Glomerular endothelial cell (primary cell): ENCODE measurements at places on chromosomes 6 and 20. TPM values are rescaled to one million over a fixed set of nuclear protein-coding genes. Genes with fewer than 3 reads are reported as not detected.
A peak's percentile ranks its signal among the peaks of the same experiment; 100 is the strongest.

- DNase-seq, result no peak
Measured at GRCh38 chr20:55882910-55883309, 122.4 kb downstream of the CBLN4 start.

GRCh38 chr6:156395276-156395675 lies 381.9 kb upstream of the ARID1B start:
- DNase-seq, result no peak

DNA sequence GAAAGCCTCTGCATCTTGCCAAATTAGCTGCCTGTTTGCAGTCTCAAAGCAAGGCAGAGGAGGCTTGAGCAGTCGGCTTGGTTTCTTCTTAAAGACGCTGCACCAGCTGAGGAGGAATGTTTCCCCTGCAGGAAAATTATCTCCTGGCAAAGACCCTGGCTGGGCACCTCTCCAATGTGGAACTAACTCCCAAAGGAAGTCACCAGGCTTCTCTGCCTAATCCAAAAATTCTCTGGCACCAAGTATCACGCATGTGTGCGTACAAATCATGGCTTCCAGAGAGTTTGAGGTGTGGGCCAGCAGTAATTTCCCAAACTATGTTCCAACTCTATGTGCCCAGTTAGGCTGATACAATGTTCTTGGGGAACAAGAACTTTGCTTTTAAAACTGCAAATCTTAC lies 176.2 kb downstream of the KIF16B start:
- no peak for DNase-seq

- DNase-seq, result no peak
Measured at GRCh38 chr20:24872291-24873024, 76.6 kb upstream of the CST7 start.

DNA sequence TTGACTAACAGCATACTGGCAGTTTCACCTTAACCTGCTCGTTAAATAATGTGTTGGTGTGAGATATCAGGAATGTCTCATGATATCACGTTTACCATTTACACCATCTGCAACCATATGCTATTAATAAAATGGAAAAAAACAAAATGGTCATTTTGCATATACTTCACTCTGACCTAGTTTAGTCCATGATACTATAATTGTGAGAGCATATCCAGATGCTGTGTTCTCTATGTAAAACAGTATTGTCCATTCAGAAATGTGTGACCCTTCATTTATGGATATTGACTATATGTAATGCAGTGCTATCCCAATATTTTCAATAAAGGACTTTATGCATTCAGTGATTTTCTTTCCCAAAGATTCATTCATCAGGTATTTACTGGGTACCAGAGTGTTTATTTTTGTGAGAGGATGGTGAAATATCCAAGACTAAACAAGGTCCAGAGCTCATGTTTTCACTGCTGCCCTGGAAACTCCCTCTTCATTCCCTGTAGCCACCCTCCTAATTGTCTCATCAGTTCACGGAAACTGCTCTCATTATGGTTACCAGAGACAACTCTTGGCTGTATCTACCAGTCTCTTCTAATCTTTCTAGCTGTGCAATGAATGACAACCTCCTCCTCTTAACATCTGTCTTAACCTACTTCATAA lies 25.7 kb upstream of the HINT3 start:
- DNase-seq, result no peak

DNA sequence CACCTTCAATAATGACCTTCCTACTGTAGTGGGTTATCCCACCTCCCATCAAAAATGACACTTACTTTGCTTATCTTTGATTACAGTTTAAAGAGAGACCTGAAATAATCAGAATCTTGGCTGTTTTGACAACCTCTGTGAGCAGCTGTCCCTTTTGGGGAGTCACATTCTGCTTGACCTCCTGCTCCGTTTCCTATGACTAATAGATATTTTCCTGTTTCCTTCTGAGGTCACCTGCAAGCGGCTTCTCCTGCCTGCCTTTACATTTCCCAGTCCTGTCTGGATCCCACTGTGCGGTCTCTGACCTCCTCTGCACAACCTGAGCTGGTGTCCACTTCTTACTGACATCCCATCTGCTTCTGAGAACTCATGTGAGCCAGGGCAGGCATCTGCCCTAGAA lies 54.2 kb downstream of the TRAM2 start:
- no peak for DNase-seq

GRCh38 chr6:144158133-144158532 lies 7.8 kb downstream of the STX11 start:
- peak; percentile 58 for DNase-seq

- no peak for DNase-seq
Measured at GRCh38 chr6:145081677-145082076, 653.6 kb downstream of the EPM2A start.

GRCh38 chr20:57957411-57958049 lies 247.7 kb upstream of the PMEPA1 start:
- DNase-seq, result no peak

GRCh38 chr6:10030942-10031537 lies 383.8 kb downstream of the TFAP2A start:
- no peak for DNase-seq

DNA sequence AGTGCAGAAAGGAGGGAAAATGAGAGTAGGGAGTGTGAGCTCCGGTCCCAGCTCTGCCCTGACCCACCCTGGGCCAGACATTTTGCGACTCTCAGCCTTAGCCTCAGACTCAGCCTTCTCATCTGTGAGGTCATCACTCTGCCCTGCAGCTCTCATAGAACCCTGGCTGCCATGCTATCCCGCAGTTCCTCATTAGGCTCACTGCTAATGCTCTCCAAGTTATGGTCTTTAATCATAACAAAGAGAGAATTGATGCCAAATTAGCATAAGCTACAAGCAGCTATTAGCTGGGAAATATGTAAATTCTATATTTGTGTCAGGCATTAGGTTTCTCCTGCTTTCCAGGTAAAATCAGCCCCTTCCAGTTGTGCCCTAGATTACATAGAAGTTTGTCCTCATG lies 46.5 kb upstream of the MLN start:
- no peak for DNase-seq

- no peak for DNase-seq
Measured at GRCh38 chr6:50056242-50056641, 6.5 kb upstream of the DEFB112 start.

DNA sequence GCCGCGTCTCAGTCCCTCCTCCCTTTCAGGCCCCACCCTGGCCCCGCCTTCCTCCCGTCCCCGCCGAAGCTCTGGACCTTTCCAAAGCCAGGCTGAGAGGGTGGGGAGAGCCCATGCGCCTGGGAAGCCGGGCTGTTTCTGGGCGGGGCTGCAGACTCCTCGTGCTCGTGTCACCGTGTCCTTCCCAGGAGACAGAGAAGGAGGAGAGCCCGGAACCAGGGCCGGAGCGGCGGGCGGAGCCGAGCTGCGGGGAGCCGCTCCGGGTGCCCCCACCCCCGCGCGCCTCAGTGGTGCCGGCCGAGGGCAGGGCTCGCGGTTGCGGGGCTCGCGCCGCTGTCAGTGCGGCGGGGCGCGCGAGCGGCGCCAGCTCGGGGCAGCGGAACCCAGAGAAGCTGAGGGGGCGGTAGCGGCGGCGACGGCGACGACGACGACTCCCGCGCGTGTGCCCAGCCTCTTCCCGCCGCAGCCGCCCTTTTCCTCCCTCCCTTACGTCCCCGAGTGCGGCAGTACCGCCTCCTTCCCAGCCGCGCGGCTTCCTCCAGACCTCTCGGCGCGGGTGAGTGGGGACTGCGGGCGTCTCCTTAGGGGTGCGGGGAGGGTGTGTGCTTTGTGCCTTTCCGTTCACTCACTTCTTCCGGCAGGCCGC lies at the start of gene RALY:
Gene RALY, plus strand, starts transcription at position 336 of the 646 bp plus-strand sequence. CDS start 78,164 bp downstream, outside the sequence.
- DNase-seq, result no peak

DNA sequence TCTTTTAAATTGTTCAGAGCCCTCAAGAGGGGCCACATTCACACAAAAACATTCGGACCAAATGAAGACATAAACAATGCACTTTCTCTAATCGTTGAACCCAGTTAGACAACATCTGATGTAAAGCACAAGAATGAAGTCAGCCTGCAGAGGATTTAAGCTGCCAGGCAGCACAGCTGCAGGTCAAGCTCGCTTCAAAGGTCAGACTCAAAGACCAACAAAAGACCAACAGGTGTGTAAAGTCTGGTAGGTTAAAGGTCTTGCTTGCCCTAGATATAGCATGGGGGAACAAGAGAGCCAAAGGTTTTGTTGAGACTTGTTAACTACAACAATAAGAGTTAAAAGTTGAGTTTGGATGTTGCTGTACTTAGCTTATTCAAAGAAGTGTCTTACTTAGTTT lies 26.7 kb upstream of the MYLIP start:
- DNase-seq, result no peak

TTLL9 gene
- 0.23 and 0.29 TPM in 2 replicates for total RNA-seq

- no peak for DNase-seq
Measured at GRCh38 chr6:77829736-77830135, 176.9 kb downstream of the MEI4 start.

GRCh38 chr6:108118810-108119768 lies 44.5 kb upstream of the OSTM1 start:
- no peak for DNase-seq

DNA sequence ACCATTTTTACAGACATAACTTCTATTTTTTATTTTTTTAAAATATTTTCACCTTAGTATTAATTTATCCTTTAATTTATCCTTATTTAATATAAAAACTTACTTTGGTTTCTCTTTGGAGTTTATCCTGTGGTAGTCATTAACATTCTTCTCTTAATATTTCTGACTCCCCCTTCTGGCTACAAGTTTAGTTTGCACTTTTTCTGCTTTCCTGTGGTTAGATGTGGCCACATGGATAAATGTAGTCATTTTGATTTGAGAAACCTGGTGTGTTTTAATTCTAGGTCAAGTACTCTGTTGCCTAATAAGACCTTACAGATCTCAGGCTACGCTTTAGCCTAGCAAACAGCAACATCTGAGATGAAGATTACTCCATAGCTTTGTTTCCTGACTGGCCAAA lies 1187.5 kb downstream of the HACE1 start:
- DNase-seq, result no peak

STMN3 gene
- 7.9 and 17.5 TPM in 2 replicates for total RNA-seq

DPM1 gene
- 40.7 and 60.4 TPM in 2 replicates for total RNA-seq

GRCh38 chr20:271528-271927 lies 14.0 kb downstream of the DEFB132 start:
- DNase-seq, result no peak

- DNase-seq, result no peak
Measured at GRCh38 chr6:107342144-107342543, 117.2 kb downstream of the PDSS2 start.

SOBP gene
- total RNA-seq, result 2.1 and 2.3 TPM in 2 replicates

CLPSL1 gene
- total RNA-seq, result not detected in 2 replicates

- no peak for DNase-seq
Measured at GRCh38 chr6:139567095-139567494, 192.6 kb upstream of the CITED2 start.

FAM120B gene
- 25.1 and 33.8 TPM in 2 replicates for total RNA-seq

DNA sequence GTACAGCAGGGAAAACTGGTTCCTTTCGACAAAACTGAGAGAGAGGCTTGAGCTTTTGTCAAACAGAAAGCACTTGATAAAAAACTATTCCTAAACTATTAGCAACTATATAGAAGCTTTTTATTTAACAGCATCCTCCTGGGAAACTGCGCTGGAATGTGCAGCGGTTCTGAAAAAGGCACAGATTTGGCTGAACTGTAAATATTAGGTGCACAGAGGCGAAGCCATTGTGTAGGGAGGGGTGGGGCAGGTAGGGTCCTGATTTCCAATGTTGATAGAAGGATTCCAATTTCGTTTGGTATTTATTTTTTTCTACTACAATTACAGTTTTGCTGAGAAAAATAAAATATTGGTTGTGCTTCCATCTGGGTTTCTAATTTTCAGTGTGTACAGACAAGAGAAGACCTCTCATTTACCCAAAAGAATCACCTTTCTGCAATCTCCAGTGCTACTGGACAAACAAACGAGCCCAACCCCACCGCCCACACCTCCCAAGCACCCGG lies 698 bp upstream of the SH3BGRL2 start:
- no peak for DNase-seq

DEFB115 gene
- total RNA-seq, result not detected in 2 replicates

GJA10 gene
- not detected in 2 replicates for total RNA-seq

DNA sequence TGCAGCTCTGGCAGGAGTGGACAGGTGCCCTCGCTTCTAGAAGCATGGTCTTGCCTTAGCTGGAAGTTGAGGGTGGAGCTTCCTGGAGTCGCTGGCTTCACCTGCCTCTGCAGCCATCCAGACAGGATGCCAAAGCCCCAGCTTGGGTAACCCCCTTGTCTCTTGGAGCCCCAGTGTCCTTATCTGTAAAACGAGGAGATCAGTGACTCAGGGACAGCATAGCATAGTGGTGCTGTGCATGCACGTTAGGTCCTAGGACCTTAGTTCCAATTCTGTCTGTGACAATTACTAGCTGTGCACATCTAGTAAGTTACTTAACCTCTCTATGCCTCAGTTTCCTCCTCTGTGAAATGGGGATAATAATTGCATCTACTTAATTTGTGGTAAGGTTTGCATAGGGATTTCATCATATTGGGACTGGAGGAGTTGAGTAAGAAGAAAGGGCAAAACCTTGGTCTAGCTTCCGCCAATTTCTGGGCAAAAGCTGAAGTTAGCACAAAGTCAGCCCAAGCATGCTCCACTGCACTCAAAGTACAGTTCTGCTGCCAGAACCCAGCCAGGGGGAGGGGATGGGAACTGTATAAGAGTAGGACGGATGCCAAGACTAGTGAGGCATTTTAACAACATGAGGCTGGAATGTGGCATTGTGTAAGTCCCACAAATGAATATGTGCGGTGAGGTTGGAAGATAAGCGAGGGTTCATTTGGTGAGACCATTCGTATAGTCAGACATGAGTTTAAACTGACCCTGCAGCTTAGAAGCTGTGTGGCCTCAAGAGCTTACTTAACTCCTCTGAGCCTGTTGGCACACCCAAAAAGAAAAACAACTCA lies 24.5 kb downstream of the TOX2 start:
- peak; percentile 90 for DNase-seq

CDH26 gene
- not detected in 2 replicates for total RNA-seq

DNA sequence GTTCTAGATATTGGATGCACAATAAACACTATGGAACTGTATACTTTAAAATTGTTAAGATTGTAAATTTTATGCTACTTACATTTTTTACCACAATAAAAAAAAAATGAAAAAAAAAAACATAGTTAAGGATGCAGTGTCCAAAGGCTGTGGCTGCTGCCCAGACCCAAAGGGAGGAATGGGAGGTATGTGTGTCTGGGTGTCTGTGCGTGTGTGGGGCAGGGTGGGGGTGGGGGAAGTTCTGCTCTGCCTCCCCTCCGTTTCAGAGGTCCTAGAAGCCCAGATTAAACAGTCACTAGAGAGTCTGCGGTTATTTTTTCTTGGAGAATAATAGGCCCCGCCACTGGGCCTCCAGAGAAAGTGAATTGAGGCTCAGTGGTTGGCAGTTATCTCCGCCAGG lies 136.4 kb upstream of the ARMC2 start:
- DNase-seq, result no peak

- no peak for DNase-seq
Measured at GRCh38 chr6:142597836-142598235, 296.0 kb downstream of the ADGRG6 start.
